ENCODE measurements at places on chromosomes 1 and 21. TPM values are rescaled to one million over a fixed set of nuclear protein-coding genes. Genes with fewer than 3 reads are reported as not detected.

DNA sequence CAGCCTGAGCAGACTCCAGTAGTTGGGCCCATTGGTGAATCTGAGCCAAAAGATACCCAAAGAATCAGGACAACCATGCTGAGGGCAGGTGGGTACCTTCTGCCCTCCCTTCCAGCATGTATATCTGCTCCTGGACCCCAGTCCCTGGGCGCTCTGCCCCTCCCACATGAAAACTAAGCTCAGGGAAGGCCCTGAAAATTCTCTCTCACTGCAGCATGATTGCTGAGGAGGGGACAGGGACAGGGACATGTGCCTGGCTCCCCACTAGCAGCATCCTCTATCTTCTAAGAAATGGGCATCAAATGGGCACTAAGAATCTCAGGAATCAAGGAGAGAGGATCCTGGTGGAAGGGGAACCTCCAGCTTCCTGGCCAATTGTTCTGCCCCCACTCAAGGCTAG, 446.0 kb downstream of the MATN1 start:
- no peak for DNase-seq

DNA sequence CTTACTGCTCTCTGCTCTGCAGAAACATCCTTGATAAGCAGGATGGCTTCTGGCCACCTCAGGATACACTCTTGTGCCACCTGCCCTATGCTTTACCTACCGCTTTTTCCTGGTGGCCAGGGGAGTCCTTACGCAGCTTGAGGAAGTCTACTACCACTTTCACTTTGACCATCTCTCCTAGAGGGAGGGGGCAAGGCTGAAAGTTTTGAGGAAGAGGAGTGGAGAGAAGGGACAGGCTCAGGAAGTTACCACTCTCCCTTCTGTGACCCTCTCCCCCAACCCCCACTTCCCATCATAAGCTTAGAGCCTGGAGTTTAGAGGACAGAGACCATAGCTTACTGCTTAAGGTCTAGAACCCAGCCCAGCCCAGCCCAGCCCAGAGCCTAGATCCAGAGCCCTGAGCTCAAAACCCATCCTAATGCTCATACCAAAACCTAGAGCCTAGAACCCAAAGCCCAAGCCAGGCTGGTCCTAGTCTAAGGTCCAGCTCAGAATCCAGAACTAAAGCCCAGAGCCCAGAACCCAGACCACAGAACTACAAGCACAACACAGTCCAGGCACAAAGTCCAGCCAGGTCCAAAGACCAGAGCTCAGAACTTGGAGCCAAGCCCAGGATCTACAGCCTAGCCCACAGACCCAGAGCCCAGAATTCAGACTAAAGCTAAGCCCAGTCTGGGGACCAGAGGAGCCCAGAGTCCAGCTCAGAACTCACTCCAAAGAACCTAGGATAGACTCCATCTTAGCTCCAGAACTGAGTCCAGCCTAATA, 18.0 kb upstream of the MFSD2A start:
- no peak for DNase-seq

DNA sequence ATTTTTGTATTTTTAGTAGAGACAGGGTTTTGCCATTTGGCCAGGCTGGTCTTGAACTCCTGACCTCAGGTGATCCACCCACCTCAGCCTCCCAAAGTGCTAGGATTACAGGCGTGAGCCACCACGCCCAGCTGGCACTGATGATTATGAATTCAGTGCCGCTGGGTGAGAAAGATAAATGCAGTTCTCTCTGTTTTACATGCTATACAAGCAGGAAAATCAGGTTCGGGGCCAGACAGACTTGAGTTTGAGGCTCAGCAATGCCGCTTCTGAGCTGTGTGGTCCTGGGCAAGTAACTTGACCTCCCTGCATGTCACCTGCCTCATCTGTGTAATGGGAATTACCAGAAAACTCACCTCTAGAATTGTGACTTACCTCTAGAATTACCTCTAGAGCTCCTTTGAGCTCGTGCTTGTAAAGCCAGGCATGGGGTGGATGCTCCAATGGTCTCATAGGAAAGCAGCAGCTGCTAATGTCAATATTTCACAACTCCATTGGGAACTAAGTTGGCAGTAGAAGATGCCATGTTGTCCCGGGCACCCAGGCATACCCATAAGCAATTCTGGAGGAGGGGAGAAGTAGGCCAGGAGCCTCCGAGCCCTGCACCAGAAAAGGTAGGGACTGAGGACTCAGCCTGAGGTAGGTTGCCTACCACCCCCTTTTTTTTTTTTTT, 119.8 kb upstream of the SLC25A33 start:
- DNase-seq = no peak

DNA sequence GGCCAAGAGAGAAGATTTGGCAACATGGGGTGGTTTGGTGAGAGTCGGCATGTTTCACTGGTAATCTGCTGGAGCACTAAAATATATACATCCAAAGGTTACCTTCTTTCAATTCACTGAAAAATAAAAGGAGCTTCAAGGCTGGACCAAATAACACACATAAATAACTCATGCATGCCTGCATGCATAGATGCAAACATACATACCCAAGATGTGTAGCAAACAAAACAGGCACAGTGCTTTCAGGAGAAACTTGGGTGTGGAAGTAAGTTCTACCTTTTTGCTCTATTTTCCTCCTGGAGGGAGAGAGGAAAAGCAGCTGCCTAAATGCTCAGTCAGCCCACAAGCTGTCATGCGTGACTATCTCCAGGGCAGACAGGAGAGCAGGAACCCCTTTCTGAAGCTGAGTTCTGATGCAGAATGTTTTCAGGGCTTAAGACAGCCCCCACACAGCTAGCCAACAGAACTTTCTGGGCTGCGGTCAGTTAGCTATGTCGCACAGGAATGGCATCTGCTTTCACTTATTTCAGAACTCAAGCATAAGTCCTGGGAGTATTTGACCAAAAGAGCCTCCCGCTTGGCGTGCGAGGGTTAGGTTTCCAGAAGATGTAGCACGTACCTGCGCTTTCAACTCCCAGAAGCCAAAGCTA, 166.2 kb downstream of the TOMM20 start:
- no peak for DNase-seq

DNA sequence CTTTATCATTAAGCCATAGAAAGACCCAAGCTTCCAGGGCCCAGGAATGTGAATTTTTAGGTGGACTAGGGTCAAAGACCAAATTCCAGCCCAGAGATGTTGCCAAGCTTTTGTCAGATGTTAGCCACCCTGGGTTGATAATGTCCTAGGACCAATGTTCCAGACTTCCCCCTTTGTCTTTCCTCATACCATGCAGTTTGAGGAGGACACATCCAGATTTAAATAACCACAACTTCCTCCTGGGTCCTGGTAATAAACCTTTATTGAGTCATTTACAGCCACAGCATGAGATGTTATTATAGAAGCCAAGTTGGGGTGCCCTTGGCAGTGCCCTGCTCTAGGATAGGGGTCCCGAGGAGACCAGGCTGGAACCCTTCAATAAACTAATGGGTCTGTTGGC, 5.9 kb downstream of the TNR start:
- DNase-seq = no peak

DNA sequence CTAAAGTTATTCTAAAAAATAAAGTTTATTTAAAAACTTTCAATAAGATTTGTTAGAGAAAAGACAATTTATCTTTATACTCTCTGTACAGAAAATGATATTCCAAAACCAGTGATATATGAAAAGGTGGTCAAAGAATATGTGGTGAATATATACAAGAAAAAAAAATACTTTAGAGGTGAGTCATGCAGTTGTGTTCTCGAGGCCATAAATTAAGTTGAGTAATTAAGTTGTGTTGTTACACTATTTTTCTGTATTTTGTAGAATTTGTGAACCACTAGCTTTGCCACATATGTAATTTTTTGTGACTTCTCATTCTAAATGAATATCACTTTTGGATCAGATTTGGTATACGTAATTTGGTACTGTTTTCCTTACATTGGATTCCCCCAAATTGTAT, 23.6 kb upstream of the DUSP10 start:
- DNase-seq = no peak

TSPEAR gene
- not detected for total RNA-seq

MFAP2 gene
- total RNA-seq = not detected

SPRR2A gene
- not detected for total RNA-seq

KLHDC9 gene
- 1.2 TPM for total RNA-seq

NFIA gene
- 5.7 TPM for total RNA-seq

UBASH3A gene
- 77.8 TPM for total RNA-seq

ZNF687 gene
- total RNA-seq = 35.5 TPM

LRRC42 gene
- 18.8 TPM for total RNA-seq

CDC14A gene
- total RNA-seq = 44.9 TPM
